D341Med (cell line): ENCODE measurements at places on chromosomes 1 and 21.
A peak's percentile ranks its signal among the peaks of the same experiment; 100 is the strongest.

DNA sequence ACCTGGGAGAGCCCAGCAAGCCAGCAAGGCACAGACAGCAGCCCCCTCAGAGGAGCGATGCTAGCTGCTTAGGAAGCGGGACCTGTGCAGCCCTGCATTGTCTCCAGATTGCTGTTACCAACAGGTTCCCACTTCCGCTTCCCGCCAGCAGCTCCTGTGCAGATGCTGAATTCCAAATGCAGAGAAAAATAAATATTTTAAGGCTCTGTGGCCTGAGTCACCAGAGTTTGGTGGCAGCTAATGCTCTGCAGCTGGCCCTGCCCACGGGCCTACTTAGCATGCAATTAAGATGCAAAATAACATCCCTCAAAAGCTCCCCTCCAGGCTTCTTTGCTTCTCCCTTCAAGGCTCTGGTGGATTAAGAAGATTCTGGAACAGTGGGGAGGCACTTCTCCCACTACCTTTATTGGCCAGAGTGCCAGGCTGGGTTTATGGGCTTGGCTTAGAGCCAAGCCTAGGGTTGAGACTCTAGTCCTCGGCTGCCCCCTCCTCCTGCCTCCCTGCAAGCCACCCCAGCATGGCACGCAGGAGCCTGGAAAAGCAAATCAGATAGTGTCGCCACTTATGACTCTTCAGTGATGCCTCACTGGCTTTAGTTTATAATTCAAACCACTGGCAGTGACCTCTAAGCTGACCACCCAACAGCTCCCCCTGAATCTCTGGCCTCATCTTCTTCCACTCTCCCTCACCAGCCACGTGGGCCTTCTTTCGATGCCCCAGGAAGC, 207.1 kb upstream of the ZC3H12A start:
- no peak for DNase-seq

DNA sequence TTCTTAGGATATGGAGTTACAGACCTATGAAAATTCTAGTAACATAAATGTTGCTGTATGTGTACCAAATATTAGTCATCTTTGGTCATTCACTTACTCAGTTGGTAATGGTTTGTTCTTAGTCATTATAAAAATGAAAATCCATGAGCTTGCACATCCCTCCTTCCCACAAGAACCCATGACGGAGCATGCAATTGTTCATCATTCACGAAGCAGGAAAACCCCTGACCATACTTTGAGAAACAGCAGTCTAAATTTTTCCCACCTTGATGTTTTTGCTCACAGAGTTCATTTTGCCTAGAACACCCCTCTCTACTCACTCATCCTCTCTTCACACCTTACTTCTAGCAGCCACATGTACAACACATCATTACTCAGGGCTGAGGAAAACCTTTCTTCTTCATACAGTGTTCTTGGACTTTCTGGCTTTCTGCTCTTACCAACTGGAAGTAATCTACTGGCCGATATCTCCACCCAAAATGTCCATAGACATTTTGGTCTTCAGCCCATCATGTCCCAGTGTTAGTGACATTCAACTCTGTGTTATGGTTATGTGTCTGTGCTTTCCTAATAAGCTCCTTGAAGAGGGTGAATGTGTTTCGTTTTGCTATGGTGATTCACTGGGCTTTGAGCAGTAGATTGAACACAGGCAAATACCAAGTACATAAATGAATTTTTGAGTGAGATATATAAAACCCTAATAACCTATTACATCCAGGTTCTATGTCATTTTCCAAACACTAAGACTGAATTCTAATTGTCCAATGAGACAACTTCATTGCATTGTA, 189.9 kb downstream of the ZC3H11B start:
- no peak for DNase-seq

- DNase-seq: no peak
Measured at GRCh38 chr1:218171302-218171893, 113.7 kb upstream of the RRP15 start.

DNA sequence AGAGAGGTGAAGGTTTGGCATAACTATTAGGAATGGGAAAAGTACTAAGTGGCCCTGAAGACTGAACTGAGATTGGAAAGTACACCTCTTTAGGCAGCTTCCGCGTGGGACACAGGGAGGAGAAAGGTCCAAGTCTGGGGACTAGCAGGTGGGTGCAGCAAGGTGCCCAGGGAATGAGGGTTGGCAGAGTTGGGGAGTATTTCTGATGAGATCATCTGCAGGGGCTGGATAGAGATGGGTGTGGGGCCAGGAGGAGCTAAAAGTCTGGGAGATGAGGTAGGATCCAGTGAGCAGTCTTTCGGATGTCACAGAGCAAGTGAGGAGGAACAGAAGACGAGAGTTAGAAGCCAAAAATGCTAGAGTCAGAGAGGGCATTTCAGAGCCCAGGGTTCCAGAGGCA, 36.1 kb downstream of the CDCA8 start:
- peak; percentile 2 for DNase-seq

DNA sequence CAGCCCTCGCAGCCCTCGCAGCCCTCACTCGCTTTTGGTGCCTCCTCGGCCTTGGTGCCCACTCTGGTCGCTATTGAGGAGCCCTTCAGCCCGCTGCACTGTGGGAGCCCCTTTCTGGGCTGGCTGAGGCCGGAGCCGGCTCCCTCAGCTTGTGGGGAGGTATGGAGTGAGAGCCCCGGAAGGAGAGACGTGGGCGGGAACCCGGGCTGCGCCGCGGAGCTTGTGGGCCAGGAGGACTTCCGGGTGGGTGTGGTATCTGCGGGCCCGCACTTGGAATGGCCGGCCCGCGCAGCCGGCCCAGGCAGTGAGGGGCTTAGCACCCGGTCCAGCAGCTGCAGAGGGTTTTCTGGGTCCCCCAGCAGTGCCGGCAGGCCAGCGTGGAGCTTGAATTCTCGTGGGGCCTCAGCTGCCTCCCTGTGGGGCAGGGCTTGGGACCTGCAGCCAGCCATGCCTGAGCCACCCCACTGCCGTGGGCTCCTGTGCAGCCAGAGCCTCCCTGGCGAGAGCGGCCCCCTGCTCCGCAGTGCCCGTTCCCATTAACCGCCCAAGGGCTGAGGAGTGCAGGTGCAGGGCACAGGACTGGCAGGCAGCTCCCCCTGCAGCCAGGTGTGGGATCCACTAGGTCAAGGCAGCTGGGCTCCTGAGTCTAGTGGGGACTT, 9.9 kb upstream of the CFHR2 start:
- DNase-seq: no peak

DNA sequence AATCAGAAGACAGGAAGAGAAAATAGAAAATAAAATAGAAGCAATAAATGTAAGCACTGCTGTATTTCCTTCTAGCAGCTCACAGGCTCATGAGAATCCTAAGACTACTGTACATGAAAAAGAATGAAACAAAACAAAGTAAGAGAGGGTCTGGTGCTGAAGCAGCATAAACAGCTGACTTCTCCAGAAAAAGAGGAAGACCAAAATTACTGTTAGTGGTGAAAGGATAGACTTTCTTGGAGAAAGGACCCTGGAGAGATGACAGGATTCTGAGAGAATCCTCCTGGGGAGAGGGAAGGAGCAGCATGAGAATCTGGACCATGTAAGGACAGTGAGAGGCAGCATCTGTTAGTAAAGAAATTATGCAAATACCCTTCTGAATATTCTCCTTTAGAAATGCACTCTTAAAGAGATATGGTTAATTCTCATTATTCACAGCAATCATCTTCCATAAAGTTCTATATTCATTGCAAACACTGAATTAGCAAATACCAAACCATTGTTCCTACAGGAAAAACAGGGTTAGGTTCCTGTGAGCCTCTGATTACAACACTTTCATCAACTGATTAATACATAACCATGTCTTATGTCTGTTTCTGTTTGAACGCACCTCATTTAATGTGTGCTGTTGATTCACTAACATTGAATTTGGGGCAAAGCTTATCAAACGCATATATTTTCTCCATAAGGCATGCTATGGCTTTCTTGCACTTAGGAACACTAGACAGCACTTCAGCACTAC, 17.0 kb downstream of the SLC25A24 start:
- DNase-seq: no peak
